ELR (cell line): ENCODE measurements at places on chromosomes 13 and 19.

- DNase-seq: no peak
Measured at GRCh38 chr13:33490461-33491327, 205.1 kb upstream of the STARD13 start.

GRCh38 chr19:58581227-58582141, 8.3 kb upstream of the MZF1 start:
- peak; percentile 85 for DNase-seq

DNA sequence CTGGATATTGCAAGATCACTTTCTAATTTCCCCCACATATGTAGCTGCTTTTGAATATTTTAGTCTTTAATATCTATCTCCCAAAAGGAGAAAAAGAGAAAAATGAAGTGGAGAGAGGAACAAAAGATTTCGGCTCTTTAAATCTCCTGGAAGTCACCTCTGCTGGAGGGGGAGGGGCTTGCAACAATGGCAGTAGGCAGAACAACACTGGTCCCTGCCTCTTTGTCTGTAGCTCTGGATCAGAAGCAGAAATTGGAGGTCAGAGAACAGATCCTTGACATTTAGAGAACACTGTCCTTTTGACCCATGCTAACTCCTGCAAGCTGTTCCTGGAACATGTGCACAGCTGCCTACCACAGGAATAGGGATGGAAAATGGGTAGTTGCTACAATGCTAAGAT, 86.7 kb upstream of the GPR12 start:
- DNase-seq: no peak

DNA sequence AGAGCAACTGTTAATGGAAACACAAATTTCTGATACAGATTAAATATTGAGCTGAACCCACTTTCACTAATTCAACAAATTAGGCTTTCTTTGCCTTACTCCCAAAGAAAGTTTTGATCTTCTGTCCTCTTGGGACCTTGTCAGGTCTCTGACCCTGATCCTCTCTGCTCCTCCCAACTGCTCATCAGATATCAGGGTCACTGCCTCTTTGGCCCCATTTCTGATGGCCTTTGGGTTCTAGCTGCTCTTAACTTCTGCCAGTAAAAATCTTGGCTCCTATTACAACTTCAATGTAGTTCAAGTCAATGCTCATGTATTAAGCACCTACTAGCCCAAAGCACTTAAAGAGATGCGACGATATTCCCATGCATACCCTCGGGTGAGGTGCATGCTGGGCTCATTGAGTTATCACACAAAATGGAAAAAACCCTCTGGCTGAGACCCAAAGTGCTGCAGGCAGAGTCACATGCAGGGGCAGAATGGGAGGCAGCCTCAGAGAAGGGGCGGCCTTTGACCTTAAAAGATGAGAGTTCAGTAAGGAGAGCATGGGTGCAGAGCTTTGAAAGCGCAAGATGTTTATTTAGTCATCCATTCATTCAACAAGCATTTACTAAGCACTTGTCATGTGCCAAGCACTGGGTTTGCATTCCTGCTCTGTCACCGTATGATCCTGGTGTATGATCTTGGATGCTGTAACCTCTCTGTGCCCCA, 183.4 kb downstream of the USP12 start:
- DNase-seq: no peak

DNA sequence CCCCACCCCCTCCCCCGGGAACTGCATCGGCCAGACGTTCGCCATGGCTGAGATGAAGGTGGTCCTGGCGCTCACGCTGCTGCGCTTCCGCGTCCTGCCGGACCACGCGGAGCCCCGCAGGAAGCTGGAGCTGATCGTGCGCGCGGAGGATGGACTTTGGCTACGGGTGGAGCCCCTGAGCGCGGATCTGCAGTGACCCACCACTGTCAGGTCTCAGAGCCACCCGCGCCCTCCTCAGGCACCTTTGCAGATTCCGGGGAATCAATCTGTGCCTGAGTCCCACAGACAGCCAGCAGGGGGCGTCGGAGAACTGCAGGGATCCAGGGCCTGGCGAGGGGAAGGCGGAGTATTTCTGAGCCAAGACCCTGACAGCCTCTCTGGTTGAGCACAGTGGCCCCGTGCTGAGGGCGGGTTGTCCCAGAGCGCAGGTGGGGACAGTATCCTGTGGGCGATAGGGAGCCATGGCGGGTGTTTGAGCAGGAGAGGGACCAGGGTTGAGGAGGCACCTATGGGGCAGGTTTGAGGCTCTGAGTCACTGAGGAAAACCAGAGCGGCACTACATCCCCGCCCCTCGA, 30.4 kb upstream of the CYP4F8 start:
- peak; percentile 68 for DNase-seq

DNA sequence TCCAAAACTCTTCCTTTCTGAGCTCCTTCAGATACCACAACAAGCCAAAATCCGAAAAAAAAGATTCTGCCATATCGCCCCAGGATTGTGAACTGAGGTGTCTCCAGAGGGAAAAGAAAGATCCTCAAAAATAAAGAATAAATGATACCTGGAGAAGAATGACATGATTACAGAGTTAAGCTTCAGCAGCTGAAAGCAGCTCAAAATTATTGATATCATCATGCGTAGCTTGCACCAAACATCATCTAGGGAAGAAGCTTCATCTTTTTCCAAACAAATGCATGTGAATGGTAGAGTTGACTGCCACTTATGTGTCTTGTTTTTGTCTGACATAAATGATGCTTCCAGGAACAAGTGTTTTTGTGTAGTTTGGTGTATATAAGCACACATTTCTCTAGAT, at the start of gene NLRP9:
Gene NLRP9 (minus strand): TSS at position 101 of the 400 bp plus-strand sequence. CDS start 28 bp downstream, at position 73.
- no peak for DNase-seq

DNA sequence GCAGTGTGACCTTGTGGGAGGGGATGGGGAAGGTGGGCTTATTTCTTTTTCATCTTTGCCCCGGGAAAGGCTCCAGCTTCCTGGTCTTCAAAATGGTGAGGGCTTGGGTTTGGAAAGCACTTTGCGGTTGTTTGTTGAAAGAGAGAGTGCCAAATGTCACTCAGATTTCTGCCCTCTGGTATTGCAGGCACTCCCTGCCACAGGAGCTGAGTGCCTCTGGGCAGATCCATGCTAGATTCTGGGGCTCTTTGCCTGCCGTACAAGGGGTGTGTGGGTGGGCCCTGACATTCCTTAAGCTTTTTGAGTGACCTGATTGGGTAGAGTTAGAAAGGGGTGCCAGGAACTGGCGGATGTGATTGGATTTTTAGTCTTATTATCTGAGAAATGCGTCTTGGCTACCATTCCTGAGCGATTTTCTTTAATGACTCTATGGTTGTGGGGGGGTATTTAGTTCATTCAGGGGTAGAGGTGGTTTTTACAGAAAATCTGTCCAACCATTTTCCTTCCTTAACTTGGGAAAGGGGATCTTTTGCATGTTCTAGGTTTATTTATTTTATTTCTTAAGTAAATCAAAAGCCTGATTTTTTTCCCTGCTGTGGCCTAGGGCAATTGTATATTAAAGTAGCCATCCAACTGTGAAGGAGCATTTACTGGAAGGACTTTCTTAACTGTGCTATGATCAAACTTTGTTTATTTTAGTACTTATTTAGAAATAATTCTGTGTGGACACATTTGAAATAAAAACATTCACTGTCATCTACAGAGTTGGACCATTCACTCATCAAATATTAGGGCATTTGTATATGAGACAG, 3.2 kb downstream of the ARHGAP35 start:
- DNase-seq: peak; percentile 64

GRCh38 chr19:47626238-47626637, 17.3 kb downstream of the BICRA start:
- no peak for DNase-seq

DNA sequence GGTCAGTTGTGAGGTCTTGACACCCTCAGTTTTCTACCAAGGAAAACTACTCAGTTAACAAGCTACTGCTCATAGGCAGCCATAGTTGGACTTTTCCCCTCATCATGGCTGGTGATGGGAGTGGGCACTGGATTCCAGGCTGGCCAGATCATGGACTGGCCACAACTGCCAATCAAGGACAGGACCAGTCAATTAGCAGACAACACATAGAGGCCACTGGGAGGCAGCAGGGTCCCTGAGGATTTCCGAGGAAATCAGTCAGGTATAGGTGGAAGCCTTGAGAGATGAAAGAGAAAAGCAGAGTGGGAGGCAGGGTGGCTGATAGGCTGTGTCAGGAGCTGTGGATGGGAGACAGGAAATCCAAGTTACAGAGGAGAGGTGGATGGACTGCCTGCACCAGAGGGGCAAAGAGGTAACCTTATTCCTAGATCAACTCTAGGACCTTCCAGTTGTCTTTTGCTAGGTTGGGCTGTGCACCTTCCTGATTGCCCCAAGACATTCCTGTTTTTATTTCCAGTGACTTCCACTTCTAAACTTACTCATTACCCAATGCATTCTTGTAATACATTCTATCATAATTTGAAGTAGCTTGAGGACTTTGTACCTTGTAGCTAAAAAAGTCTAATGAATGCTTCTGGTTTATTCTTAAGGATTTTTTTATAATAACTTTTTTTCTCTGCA, 361.8 kb downstream of the KCNRG start:
- no peak for DNase-seq

DNA sequence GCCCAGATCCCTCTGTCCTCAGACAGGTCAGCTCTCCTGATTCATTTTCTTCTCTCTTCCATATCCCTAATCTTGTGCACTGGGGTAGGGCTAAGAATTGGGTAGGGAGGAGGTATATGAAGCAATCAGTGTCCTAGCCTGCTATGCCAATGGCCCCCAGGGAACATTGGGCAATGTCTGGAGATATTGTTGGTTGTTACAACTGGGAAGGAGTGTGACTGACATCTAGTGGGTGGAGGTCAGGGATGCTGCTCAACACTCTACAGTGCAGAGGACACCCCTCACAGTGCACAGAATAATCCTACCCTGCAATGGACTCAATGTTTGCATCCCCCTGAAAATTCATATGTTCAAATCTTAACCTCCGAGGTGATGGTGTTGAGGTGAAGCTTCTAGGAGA, 57.5 kb downstream of the CPAMD8 start:
- peak; percentile 38 for DNase-seq

DNA sequence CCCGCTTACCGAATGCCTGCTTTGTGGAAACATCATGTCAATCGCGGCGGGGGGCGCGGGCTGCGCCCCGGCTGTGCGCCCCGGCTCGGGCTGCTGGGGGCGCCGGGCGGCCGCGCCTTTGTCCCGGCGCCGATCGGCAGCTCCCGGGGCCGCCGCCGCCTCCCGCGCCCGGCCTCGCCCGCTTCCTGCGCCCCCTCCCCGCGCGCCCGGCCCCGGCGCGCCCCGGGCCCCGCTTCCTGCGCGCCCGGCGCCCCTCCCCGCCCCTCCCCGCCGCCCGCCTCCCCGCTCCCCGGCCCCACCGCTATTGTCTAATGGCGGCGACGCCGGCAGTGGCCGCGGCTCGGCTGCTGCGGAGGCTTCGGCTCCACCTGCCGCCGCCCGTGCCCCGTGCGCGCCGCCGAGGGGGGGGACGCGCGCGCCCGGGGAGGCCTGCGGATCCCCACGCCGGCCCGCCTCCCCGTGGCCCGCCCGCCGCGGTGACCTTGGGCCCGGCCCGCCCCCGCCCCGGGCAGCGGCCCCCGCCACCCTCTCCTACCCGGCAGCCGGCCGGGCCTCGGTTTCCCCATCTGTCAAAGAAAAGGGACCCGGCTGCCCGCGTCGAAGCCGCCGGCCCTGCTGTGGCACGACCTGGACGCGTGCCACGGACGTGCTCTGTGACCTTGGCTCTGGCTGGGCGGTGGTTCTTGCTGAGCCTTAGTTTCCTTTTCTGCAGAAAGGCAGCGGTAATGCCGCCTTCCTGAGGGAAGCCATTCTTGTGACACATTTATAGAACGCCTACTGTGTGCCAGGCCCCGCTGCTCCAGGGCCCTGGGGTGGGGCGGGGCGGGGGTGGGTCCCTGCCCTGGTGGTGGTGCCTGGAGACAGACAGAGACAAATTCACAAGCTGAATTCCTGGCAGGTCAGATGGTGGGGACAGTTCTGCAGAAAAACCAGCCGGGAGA, at the start of gene TLE5:
Gene TLE5 (minus strand): TSS at position 331 of the 941 bp plus-strand sequence. CDS start 295 bp downstream, at position 36.
- DNase-seq: peak; percentile 56

DNA sequence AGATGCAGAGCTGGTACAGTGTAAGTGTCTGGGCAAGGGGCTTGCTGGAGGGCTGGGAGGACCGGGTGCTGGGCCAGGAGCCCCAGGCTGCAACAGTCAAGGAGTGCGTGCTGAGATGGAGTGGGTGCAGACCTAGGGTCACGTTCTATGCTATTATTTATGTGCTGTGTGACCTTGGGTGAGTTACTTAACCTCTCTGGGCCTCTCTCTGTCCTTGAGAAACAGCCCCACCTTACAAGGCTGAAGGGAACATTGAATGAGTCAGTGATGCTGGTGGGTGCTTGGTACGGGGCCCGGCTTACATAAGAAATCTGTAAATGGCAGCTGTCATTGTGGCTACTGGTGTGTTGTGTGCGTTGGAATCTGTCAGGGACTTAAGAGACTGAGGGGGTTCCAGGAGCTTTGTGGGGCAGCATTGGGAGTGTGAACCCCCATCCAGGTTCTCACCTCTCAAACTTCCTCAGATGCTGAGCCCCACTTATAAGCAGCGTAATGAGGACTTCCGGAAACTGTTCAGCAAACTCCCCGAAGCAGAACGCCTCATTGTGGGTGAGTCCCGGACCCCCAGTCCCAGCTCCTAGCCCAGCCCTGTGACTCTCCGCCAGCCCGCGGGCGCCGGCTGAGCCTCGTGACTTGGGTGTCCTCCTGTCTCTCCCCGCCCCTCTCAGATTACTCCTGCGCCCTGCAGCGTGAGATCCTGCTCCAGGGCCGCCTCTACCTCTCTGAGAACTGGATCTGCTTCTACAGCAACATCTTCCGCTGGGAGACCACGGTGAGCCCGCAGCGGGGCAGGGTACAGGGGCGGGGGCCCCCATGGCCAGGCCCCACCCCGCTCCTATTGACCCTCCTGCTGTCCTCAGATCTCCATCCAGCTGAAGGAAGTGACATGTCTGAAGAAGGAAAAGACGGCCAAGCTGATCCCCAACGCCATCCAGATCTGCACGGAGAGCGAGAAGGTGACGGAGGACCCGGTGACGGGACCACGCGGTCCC, 9.6 kb downstream of the GRAMD1A start:
- DNase-seq: no peak

- DNase-seq: no peak
Measured at GRCh38 chr13:41941174-41941573, 19.7 kb downstream of the VWA8 start.

GRCh38 chr19:47272448-47273312, 2.0 kb upstream of the INAFM1 start:
- DNase-seq: peak; percentile 11

DNA sequence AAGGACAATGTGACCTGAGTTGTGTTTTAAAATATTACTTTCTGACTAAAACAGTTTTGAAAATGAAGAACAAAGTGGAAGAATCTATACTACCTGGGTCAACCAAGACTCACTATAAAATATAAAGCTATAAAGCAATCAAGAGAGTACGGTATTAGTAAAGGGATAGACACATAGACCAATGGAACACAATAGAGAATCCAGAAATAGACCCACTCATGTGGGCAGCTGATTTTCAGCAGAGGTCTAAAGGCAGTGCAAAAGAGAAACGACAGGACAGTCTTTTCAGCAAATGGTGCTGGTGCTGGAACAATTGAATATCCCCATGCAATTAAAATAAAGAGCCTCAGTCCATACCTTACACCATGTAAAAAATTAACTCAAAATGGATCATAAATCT, 224.7 kb downstream of the RGCC start:
- no peak for DNase-seq
